ENCODE measurements at places on chromosomes 12 and 14.

DNA sequence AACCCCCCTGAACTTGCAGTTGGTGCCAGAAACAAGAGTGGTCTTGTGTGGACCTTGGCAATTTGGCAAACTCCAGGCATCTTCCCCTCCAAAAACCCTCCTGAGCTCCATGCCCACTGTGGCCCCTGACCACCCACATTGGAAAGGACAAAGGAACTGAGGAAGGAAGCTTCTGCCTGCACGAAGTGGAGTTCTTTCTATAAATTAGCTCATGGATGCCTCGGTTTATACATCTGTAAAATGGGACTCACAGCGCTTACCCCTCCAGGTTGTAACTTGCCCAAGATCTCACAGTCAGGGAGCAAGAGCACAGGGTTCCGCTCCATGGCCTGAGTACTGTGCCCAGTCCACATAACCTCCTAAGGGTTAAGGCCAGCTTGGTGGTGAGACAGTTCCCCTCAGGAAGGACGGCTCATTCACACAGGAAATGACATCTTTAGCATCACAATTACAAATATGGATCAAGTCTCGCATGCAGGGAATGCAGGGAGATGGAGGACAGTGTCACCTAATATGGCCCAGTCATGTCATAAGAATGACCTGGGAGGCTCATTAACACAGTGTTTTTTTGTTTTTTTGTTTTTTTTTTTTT lies 66.6 kb downstream of the CLMN start:
- DNase-seq: no peak

GRCh38 chr12:122049827-122050226 lies 28.1 kb downstream of the BCL7A start:
- no peak for DNase-seq

DNA sequence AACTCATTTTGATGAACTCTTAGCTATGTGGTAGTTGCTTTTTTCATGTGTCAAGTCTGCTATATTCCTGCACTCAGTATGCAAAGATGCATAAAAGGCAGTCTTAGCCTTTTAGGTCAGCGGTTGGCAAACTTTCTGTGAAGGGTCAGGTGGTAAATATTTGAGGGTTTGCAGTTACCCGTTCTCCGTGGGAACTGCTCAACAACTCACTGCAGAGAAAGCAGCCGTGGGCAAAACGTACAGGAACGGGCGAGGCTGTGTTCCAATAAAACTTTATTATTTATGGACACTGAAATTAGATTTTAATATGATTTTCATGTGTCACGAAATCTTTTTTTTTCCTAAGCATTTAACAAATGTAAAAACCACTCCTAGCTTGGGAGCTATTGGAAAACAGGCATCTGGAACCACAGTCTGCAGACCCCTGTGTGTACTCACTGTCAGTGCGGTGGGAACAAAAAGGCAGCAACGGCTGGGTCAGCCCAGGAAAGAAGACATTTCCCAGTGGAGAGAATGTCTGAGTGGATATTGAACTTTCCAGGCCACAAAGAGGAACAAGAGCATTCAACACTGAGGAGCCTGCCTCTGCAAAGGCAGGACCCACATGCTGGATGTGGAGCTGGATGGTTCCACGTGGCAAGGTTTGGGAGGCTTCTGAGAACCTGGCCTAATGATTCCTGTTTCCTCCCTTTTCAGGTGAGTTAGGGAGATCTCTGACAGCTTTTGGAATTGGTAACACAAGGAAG lies 3.5 kb upstream of the ACACB start:
- no peak for DNase-seq

GRCh38 chr14:96584199-96584906 lies 82.2 kb downstream of the PAPOLA start:
- no peak for DNase-seq

GRCh38 chr14:33369972-33370371 lies 431.3 kb downstream of the NPAS3 start:
- no peak for DNase-seq

DNA sequence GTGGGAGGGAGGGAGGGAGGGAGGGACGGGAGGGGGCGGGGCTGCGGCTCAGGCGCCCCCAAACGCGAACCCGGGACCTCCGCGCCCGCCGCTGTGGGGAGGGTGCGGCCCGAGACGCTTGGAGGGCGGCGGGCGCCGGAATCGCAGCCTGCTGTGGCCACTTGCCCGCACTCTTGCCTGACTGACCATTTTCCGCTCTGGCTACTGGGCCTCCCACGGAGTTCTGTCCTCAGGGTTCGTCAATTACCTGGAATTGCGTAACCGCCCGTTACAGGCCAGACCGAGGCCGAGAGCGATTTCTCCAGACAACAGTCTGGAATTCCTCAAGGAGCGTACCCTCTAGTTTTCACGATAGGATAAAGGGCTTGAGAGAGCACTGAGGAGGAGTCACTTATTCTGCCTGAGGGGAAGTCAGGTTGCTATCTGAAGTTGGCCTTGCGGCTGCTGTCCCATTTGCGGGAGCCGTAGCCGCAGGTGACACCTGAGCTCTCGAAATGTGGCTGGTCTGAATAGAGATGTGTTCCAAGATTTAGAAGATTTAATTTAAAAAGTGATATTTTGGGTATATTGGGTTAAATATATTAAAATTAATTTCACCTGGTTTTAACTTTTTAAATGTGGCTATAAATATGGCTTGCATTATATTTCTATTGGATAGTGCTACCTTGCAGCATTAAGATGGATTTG lies 446 bp upstream of the ZNF641 start:
- DNase-seq: no peak

DNA sequence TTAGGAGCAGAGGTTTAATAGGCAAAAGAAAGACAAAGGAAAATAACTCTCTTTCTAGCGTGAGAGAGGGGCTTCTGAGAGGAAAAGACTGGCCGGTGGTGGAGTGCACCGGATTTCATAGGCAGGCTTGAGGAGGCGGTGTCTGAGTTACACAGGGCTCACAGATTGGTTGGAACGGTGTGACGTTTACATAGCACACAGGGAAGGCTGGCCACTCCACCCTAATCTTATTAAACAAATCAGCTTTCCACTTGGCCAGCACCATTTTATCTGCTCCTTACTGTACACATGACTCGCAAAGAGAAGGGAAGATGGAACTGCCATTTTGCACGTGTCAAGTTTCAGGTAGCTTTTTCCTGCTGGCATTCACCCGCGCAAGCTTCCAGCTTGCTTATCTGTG lies 587.7 kb downstream of the RPL10L start:
- no peak for DNase-seq

GRCh38 chr12:128791395-128792322 lies 32.1 kb downstream of the SLC15A4 start:
- no peak for DNase-seq

DNA sequence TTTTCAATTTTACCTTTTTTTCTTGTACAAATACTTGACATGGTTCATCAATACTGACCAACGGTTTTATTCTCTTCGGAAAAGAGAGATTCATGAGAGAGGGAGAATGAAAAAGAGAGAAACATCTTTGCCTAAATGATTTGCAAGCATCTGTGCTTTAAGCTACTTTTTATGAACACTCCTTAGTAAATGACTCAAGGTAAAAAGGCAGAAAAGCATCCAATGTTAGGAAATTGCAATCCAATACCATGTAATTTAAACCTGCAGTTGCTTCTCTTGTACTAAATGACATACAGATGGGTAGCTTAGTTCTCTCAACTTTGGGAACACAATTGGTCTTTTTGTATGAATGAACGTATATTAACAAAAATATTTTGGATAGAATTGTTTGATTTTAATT lies 46.1 kb downstream of the MSRB3 start:
- no peak for DNase-seq

- DNase-seq: no peak
Measured at GRCh38 chr12:96571101-96571862, 81.9 kb downstream of the CFAP54 start.

DNA sequence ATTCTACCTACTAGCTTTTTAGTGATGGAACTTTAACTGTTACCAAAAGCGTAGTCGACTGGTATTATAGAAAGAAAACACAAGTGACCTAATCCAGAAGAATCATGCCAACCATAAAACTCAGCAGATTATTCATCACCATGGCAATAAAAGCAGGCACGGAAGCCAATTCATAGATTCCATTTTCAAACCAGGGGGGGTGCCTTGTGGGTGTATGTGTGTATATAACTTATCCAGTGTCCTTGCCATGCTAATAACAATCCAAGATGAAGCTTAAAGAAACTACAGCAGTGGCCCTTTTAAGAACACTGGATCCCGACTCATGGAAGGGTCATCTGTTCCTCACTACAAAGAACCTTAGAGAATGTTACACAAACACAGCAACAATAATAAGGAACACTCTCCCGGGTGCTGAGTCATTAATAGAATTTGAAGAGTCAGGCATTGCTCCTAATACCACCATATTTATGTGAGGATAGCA lies 61.0 kb downstream of the EPS8 start:
- DNase-seq: no peak

- no peak for DNase-seq
Measured at GRCh38 chr14:102784892-102785594, 7.8 kb downstream of the TRAF3 start.

DNA sequence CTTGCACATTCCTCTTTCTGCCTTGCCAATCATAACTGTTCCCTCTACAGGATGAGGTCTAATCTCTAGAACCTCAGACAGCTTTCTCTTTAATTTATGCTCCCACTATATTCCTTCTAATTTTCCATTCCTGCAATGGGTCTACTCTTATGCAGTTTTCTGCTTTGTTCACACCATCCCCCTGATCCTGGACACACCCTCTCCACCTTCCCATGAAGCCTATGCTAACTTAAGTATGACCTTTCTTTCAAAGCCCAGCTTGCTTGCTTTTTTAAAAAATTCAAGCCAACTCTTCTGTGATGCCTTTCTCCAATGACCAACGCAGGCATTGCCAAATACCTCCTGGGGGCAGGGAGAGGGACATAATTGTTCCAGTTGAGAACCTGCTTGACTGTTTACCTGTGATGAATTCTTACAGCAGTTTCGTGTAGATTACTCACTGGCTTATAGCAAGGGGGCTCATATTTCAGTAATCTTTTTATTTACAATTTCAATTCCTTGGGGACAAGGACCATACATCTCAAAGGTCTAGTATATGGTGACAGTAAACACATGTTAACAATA lies 7.8 kb downstream of the SLC38A1 start:
- DNase-seq: no peak

- no peak for DNase-seq
Measured at GRCh38 chr14:34275078-34275477, 187.0 kb downstream of the SPTSSA start.

GRCh38 chr14:77589099-77589498 lies 27.3 kb downstream of the SPTLC2 start:
- DNase-seq: no peak

GRCh38 chr12:113461666-113462065 lies 10.0 kb downstream of the LHX5 start:
- no peak for DNase-seq

DNA sequence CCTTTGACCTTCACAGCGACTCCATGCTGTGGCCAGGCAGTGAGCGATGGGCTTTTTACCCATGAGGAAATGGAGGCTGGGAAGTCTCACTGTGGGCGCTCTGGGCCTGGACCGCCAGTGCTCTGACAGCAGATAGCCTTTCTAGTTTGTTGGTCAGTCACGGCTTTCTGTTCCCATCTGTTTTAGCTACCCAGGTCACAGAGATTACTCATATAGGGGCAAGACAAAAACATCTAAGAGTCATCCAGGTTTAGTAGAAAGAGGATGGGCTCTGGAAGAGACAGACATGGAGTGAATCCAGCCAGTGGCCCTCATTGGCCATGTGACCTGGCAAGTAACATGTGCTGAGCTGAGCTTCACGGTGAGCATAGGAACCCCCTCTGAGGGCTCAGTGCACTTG lies 68.6 kb downstream of the MARK3 start:
- no peak for DNase-seq

DNA sequence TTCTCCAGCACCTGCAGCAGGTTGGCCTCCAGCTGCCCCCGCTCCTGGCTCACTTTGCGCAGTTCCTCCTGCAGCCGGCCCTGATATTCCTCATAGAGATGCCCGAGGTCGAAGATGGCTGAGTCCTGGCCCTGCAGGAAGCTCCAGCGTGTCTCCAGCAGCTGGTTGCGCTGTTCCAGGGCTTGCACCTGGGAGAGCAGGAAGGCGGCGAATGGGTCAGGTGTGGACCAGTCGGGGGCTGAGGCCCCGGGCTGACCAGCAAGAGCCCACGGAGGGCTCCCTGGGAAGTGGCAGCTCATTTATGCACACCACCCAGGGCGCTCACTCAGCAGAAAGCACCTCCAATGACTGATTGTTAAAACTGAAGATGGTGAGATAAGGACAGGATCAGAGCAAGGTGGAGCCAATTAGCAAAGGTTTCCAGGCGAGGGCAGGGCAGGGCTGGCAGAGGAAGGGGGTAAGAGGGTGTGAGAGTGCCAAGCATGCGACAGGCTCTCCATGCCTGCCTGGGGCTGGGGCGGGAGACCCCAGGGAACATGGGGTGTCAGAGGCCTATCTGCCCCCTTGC lies 6.3 kb downstream of the KRT80 start:
- DNase-seq: no peak

DNA sequence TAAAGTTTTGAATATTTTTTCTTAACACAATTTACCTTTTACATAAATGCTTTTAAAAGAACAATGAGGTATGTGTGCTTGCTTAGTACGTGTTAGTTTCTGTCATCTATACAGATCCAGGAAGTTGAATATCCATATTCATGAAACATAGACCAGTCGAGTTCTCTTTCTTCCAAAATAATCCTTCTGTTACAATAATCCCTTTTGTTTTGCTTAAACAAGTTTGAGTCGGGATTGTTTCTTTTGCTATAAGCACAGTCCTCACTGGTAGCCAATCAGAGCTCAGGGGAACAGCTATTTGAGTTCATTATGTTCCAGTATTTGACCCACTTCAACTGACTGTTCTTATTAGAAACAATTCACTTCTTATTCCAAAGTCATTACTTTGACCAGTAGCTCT lies 214.7 kb upstream of the FLRT2 start:
- no peak for DNase-seq

- DNase-seq: no peak
Measured at GRCh38 chr14:51677266-51677665, 25.6 kb downstream of the FRMD6 start.

- DNase-seq: no peak
Measured at GRCh38 chr14:78254911-78255461, 84.8 kb downstream of the NRXN3 start.

- DNase-seq: no peak
Measured at GRCh38 chr12:84637926-84638325, 274.7 kb downstream of the SLC6A15 start.

DNA sequence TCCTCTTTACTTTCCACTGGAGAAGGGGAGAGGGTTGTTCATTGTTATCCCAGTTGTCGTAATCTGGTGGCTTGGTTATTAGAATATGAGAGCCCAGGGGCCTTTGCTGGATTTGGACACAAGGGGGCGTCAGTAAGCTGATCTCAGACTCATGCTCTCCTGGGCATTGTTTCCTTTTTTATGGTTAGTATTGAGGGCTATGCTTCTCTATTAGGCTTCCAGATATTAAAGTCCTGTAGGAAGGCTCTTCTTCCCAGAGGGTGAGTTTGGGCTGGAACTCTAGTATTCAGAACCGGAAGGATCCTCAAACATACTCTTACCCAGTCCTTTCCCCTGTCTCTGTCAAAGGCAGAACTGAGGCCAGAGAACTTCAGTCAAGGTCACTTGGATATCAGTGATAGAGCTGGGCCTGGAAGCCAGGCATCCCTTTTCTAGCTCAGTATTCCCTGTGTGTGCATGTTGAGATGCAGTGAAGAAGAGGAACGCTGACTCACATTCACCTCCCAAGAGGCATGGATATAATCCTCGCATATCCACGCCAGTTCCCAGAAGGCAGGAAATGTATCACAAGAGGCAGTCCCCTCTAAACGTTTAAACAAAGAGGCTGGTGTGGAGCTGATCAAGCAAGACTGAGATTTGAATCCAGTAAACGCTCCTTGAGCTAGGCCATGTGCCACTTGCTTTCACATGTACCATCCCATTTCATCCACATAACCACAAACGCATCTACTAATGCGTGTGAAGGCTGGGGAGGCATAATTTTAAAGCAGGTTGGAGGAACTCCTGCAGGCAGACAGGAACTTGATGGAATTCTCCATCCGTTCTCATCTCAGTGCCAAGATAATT lies 41.6 kb downstream of the UBE3B start:
- DNase-seq: peak; percentile 24
